Activated CD4-positive, CD25-positive, alpha-beta regulatory T cell (primary cell): ENCODE measurements at places on chromosomes 11 and 22.

GRCh38 chr11:64582885-64583284 is 8.1 kb upstream of the SLC22A12 start:
- DNase-seq = no peak

GRCh38 chr11:134845474-134846327 is 433.7 kb upstream of the B3GAT1 start:
- DNase-seq = no peak

DNA sequence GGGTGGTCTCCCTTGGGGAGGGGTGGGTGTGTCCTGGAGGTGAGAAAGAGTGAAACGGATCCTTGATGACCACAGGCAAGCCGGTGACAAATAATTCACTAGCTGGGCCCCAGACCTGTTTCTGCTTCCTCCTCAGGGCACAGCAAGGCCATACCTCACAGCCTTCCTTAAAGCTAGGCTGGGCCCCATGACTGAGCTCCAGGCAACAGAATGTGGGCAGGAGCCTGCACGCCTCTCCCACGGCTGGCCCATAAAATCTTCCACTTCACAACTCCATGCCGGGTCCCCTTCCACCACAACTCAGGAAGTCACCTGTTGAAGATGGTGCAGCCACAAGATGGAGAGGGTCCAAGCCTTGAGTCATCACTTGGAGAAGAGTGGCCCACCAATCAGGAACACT is 23.9 kb downstream of the SLC22A12 start:
- DNase-seq = no peak

DNA sequence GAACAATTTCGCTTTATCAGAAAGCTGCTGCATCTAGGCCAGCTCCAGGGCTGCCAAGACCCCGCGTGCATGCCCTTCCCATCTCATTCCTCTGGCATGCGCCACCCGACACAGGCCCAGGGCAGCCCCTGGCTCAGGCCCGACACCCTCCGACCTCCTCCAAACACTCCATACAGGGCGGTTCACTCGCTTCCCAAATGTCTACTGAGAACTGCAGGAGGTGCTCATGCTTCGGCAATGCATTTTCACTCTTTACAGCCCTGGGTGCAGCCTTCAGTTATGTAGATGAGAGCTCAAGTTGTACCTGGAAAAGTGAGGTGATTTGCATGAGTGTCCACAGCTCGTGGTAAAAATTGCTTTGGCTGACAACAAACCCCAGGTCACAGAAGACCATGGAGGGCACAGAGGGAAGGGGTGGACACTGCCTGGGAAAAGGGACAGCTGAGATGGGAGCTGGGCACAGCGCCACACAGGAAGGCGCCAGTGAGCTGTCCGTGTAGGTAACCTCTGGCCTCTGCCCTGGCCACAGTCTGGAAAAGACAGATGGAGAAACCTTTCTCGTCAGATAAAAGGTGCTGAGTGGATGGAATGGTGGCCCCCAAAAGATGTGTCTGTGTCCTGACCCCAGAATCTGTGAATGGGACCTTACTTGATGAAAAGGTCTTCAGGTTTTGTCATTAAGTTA is 1351.9 kb downstream of the BRD1 start:
- no peak for DNase-seq

- DNase-seq = no peak
Measured at GRCh38 chr11:109929308-109929707, 163.9 kb upstream of the ZC3H12C start.

- no peak for DNase-seq
Measured at GRCh38 chr11:27263046-27263445, 100.0 kb downstream of the CCDC34 start.

DNA sequence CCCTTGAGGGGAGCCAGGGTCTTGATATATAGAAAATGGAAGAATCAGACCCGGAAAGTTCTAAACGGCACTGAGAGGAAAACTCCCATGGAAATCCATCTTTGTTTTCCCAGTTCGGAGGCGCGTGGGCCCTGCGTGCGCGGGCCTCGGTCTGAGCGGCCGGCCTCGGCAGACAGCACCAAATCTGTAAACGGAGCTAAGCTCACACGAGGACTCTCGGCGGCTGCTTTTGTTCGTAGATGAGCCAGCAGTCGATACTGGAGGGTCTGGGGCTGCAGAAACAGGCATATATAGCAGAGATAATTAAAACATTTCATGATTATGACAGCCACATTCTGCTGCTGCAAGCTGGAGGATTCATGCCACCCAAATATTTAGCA is 68.5 kb upstream of the PPARA start:
- DNase-seq = no peak
